Renal cortical epithelial cell (primary cell): ENCODE measurements at places on chromosomes 7 and 10. TPM values are rescaled to one million over a fixed set of nuclear protein-coding genes. Genes with fewer than 3 reads are reported as not detected.
A peak's percentile ranks its signal among the peaks of the same experiment; 100 is the strongest.

DNA sequence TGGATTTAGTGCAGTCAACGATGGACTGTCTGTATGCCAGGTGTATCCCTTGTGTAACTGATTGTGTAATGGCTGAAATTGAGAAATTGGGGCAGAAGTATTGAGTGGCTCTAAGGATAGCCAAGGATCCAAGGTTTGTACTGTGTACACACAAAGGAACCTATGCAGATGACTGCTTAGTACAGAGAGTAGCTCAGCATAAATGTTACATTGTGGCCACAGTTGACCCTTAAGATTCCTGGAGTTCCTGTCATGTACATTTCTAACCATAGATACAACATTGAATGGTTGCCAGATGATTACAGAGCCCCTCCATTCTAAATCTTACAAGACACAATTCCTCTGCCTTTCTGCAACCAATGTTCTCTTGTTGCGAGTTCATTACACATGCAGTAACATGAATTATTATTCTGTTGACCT, 25.3 kb downstream of the CCDC126 start:
- DNase-seq = peak; percentile 11

DNA sequence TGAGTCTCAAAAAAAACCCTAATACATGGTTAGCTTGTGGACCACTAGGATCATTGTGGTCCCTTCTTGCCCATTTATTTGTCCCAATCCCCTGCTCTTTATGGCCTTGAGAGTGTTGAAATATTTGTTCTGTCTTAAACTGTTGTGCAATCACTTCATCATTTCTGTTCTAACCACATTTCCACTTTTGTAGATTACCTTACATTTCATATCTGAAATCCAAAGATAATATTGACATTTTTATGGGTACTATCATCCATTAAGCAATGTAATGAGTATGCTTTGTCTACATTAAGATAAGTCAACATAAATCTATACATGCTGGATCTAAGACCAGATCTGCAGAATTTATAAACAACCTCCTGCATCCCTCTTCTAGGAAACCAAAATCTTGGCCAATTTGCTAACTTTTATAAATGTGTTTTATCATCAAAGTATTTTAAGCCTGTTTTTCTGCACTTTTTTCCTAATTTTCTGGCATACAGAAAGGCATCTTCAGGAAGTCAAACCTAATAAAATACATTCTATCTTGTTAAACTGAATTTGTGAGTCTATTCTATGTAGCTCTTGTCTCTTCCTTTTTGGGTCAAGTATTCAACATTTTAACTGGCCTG, 359.4 kb upstream of the CELF2 start:
- no peak for DNase-seq

- DNase-seq = no peak
Observed at GRCh38 chr7:74291535-74291934, 2.3 kb downstream of the CLIP2 start.

DNA sequence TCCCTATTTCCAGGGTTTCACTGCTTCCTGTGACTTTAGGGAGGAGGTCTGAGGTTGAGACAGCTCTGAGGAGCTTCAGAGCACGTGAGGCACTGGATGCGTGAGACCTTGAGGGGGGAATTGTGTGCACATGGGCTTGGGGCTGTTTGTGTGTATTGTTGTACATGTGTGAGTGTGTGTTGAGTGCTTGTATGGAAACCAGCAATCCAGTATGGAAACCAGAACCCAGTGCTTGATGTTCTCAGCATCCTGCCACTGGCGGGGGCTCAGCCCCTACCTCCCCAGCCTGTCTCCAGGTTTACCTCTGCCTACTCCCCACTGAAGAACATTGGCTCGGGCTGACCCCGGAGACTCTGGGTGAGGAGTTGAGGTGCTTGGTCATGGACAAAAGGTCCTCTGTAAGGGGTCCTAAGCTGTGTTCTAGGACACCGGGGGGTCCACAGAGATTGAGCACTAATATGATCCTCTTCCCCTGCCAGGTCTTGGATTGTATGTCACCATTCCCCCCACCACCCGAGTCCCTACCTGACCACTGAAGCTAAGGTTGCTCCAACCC, 20.8 kb downstream of the SFTPD start:
- DNase-seq = no peak

INHBA gene
- 2.1 and 19.6 TPM in 2 replicates for total RNA-seq

LEP gene
- total RNA-seq = not detected in 2 replicates

GRCh38 chr7:835485-836401, 3.5 kb downstream of the SUN1 start:
- peak; percentile 50 for DNase-seq

RNF32 gene
- total RNA-seq = 1.3 and 2.6 TPM in 2 replicates

UCN3 gene
- not detected in 2 replicates for total RNA-seq

DNA sequence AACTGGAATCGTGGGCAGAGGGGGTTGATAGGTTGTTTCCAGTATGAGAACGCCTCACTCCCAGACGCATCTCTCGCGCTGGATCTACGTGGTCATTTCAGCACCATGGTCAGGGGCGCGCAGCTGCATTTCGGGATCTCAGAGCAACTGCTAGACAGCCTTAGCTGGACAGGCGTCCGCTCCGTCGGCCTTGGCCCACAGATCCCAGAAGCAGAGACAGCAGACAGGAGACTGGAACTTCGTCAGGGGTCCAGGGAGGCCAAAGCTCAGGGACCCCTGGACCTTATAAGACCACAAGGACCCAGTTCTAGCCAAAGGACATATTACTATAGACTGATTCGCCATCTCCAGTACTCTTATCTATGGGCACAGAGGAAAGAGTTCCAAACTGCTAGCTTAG, 5.3 kb downstream of the NEUROG3 start:
- peak; percentile 30 for DNase-seq

- no peak for DNase-seq
Observed at GRCh38 chr7:117810642-117811512, 62.4 kb downstream of the CTTNBP2 start.

DNA sequence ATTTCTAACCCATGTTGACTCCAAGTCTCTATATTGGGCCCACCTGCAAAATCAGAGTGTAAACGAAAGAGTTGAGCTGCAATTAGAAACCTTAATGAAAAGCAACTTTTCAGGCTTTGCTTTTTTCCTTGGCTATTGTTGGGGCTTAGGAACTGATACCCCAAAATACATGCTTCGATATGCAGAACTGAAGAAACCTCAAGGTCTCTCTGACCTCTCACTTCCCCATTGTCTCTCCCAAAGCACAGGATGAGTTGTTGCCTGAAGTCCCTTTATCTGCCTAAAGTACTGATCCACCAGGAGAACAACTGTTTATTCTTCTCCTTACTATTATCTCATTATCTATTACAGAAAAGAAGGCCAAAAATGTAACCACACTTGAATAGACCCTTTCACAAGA, 666.0 kb upstream of the LRRTM3 start:
- DNase-seq = no peak

DNA sequence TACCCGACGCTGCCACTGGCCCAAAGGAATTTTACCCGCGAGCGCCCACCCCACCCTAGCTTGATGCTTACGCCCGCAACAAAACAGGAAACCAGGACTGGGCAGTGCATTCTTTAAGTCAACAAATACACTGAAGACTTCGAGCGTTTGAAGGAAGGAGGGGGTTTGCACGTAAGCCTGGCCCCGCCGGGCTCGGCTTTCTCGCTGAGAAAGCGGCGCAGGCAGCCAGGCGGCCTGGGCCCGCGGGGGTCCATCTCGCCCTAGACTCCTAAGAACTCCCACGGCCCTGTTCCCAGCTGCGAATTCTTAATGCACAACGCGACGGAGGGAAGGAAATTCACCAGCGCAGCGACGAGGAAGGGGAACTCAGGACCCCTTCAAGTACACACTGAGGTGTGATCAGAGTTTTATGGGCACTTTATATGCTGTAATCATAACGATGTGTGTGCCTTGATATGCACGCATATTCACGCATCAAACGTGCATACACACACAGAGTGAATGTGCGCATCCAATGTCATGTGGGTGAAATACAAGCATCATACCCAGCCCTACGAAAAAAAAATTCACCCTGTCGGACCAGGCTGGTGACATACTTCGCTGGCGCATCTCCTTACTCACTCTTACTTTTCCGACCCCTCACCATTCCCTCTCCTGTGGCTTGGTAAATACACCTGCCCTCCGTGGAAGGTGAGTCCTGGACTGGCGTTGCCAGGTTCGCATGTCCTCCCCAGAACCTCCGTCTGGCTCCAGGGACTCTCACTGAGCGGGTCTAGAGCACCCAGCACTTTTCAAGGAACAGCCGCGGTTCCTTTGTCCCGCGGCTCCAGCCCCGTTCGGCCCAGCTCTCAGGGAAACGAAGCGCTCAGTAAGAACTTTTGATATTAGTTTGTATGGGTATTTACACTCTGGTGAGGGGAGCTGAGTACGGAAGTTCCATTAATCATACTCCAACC, 5.7 kb upstream of the HOXA13 start:
- no peak for DNase-seq

SFRP4 gene
- 1.0 and 2.4 TPM in 2 replicates for total RNA-seq

SEC61A2 gene
- 9.4 and 17.5 TPM in 2 replicates for total RNA-seq

DNA sequence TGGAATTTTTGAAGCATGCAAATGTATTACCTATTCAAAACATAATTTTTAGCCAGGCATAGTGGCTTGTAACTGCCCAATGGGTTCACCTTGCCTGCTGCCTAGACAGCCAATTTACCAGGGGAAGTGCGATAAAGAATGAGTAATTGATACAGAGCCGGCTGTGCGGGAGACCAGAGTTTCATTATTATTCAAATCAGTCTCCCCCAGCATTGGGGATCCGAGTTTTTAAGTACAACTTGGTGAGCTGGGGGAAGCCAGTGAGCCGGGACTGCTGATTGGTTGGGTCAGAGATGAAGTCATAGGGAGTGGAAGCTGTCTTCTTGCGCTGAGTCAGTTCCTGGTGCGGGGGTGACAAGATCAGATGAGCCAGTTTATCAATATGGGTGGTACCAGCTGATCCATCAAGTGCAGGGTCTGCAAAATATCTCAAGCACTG, 29.1 kb upstream of the NRBF2 start:
- no peak for DNase-seq
